ENCODE measurements at places on chromosomes 12 and 14.

DNA sequence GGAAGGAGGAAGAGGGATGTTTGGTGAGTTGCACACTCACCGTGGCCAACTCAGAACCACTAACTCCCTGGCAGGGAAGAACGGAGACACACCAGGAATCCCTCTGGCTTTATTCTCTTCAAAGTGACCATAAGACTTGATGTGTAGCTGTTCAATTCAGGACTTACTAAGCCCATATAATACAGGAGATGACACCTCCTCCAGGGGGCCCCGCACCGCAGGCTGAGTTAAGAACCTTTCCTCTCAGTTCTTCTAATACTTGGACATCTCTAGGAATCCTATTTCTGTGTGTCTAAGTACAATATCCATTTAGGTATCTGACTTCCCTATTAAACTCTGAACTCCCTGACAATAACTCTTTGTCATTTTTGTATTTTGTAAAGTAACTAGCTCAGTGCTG lies 49.5 kb downstream of the DCAF4 start:
- no peak overlapping the region for H3K27ac ChIP-seq
- no peak for DNase-seq
- no peak overlapping the region for H3K4me3 ChIP-seq

DNA sequence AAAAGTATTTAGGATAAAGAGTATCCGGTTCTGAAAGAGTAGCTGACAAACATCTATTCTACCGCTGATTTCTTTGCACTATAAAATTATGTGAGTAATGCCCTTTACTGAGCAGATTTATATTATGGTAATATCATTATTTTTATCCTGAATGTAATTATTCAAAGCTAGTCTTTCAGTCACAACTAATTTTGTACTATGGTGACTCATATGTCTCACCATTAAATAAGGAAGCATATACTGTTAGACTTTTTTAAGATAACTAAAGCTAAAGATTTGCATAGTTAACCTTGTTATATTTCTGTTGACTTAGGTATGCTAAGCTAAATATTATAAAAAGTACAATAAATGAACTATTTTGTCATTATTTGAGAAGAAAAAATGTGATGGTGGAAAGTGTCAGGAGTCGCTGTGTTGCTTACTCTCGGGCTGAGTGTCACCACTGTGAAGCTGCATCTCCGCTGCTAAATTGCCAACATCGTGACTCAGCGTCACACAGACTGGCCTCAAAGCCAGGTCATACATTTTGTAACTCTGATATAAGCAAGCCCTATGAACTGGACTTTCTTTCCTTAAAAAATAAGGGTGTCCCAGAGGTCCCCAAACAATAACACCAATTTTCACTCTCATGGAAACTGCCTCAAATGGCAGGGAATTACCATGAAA lies 69.1 kb upstream of the SSTR1 start:
- no peak overlapping the region for H3K27ac ChIP-seq
- DNase-seq: no peak
- H3K27me3 ChIP-seq: no peaks in the 10 kb centered on the region
- peaks cover 4% of the 10 kb centered on the region for H3K4me1 ChIP-seq
- H3K4me3 ChIP-seq: no peak overlapping the region

GRCh38 chr14:103279142-103280025 lies 54.7 kb upstream of the EIF5 start:
- H3K4me3 ChIP-seq: no peak overlapping the region
- H3K27me3 ChIP-seq: peaks cover 78% of the 10 kb centered on the region
- H3K36me3 ChIP-seq: no peaks in the 10 kb centered on the region
- no peak overlapping the region for H3K27ac ChIP-seq
- peaks cover 10% of the 10 kb centered on the region for H3K4me1 ChIP-seq

DNA sequence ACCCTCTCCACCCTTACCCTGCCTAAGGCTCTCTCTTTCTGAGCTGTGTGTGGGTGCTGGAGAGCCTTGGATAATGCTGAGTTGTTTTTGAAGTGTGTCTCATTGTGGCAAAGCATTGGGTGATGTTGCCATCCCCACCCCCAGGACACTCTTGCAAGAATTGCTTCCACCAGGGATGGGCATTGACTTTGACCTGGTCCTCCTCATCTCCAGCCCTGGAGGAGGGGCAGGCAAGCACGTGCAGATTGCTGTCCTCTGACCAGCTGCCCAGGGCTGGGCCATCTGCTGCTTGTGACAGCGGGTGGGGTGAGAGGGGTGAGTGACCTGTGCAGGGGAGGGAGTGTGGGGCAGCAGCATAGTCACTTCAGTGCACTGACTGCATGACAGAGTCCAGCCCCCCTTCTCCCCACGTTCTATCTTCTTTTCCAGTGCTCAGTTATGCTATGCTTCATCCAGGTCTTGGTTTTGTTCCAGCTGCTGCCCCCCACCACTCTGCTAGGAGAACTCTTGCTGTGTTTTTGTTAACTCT lies 26.2 kb downstream of the SUSD6 start:
- peaks cover 93% of the 10 kb centered on the region for H3K4me1 ChIP-seq
- peak overlapping the region; percentile 58 for H3K4me3 ChIP-seq
- peaks cover 34% of the 10 kb centered on the region for H3K36me3 ChIP-seq
- H3K27me3 ChIP-seq: no peaks in the 10 kb centered on the region
- peak overlapping the region; percentile 88 for H3K27ac ChIP-seq
- no peak for DNase-seq

- DNase-seq: no peak
- no peaks in the 10 kb centered on the region for H3K4me1 ChIP-seq
- no peak overlapping the region for H3K4me3 ChIP-seq
- H3K27ac ChIP-seq: no peak overlapping the region
Measured at GRCh38 chr12:83335748-83336147, 649.0 kb downstream of the TMTC2 start.

DNA sequence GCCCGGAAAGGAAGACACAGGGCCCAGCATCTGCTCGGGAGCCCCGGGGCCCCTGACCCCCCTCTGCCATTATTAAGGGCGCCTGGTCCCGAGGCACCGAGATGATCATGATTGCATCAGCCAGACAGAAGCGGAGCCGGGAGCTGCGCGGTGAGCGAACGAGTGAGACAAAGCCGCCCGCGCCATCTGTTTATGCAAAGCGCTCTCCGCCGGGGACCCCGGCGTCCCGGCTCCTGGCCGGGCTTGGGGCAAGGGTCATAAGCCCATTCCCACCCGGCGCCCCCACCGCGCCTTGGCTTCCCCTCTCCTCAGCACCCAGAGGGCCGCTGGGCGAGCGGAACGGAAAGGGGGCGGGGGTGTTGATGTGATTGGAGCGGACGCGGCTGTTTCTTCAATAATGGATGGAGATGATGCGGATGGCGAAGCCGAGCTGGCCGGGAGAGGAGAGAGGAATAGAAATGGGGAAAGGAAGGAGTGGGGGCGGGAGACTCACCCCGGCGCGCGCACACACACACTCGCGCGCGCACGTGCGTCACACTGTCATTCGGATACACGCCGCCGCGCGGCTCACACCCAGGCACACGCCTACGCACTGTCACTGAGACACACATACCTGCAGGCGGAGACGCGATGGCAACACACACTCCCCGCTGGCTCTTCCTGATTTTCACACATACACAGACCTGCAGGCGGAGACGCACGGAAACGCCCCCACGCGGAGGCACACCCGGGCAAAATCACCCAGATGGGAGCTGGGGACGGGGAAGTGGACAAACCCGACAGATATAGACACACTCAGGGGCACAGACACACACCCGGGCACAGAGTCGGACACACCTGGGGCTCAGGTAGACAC lies 10.7 kb downstream of the STAC3 start:
- H3K4me1 ChIP-seq: peaks cover 62% of the 10 kb centered on the region
- peak overlapping the region; percentile 86 for H3K27ac ChIP-seq
- H3K27me3 ChIP-seq: peaks cover 62% of the 10 kb centered on the region
- H3K36me3 ChIP-seq: no peaks in the 10 kb centered on the region
- DNase-seq: peak; percentile 70

- H3K4me3 ChIP-seq: peak overlapping the region; percentile 92
- peak overlapping the region; percentile 51 for H3K27ac ChIP-seq
- H3K27me3 ChIP-seq: peaks cover 2% of the 10 kb centered on the region
- no peak for DNase-seq
Measured at GRCh38 chr12:25384038-25384892, 133.5 kb upstream of the KRAS start.

- DNase-seq: no peak
- peaks cover 6% of the 10 kb centered on the region for H3K27me3 ChIP-seq
- no peaks in the 10 kb centered on the region for H3K4me1 ChIP-seq
- H3K4me3 ChIP-seq: no peak overlapping the region
- H3K27ac ChIP-seq: no peak overlapping the region
Measured at GRCh38 chr12:106063826-106064720, 74.7 kb downstream of the NUAK1 start.

- H3K27me3 ChIP-seq: no peaks in the 10 kb centered on the region
- DNase-seq: no peak
- no peak overlapping the region for H3K4me3 ChIP-seq
- peaks cover 3% of the 10 kb centered on the region for H3K4me1 ChIP-seq
- H3K36me3 ChIP-seq: peaks cover 26% of the 10 kb centered on the region
Measured at GRCh38 chr12:13062669-13063068, 18.5 kb downstream of the FAM234B start.

DNA sequence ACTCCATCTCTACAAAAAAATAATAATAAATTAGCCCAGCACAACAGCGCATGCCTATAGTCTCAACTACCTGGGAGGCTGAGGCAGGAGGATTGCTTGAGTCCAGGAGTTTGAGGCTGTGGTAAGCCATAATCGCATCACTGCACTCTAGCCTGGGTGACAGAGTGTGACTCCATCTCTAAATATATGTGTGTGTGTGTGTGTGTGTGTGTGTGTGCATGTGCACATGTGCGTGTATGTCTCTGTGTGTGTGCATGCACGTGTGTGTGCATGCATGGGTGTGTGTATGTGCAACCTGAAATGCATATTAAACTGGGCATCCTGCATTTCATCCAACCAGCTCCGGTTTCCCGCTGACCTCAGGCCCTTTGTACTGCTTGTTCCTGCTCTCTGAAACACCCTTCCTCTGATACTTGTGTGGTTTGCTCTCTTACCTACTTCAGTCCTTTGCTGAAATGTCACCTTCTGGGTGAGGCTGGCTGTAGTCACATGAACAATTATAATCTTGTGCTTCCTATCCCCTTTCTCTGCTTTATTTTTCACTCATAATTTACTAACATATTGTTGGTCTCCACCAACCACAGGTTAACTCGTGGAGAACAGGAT lies 46.9 kb downstream of the PHLDA1 start:
- H3K36me3 ChIP-seq: peaks cover 7% of the 10 kb centered on the region
- no peaks in the 10 kb centered on the region for H3K27me3 ChIP-seq
- peaks cover 69% of the 10 kb centered on the region for H3K4me1 ChIP-seq
- peak overlapping the region; percentile 67 for H3K27ac ChIP-seq
- no peak for DNase-seq

DNA sequence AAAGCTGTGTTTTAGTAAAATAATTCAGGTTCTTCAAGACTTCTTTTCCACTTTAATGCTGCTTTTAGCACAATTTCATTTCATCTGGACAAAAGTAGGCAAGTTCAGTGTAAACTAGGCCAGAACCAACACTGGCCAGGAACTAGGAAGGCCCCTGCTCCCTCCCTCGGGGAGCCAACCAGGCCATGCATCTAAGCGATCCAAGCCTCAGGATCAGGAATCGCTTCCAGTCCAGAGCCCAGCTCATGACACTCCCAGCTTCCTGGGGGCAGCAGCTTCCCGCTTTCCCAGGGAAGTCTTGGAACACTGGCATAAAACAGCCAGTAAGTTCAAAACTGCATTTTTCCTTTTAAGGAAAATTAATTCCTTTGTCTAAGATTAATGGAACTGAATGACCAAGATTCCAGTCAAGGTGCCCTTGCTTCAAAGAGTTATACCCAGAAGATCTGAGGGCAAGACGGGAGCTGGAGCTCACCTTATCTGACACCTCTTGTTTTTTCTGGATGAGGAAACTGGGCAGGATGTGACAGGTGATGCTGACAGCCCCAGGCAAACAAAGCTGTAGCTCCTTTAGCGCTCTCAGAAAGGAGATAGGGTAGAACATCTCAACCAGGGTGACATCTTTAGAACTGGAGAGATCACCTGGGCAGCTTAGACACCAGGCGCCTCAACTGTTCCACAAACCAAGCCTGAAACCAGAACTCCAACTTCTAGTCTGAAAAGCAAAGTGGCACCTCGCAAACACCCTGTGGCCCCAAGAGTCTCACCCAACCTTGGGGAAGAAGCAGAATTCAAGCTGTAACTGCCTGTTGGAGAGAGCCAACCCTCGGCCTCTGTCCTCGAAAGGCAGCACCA lies 61.4 kb upstream of the PNMA1 start:
- no peaks in the 10 kb centered on the region for H3K27me3 ChIP-seq
- peaks cover 79% of the 10 kb centered on the region for H3K4me1 ChIP-seq
- H3K4me3 ChIP-seq: no peak overlapping the region
- no peak for DNase-seq
- peak overlapping the region; percentile 66 for H3K27ac ChIP-seq

GRCh38 chr12:26874501-26875296 lies 41.7 kb upstream of the ITPR2 start:
- H3K36me3 ChIP-seq: no peaks in the 10 kb centered on the region
- peaks cover 7% of the 10 kb centered on the region for H3K27me3 ChIP-seq
- H3K4me3 ChIP-seq: no peak overlapping the region
- no peak for DNase-seq
- peaks cover 12% of the 10 kb centered on the region for H3K4me1 ChIP-seq
- H3K27ac ChIP-seq: no peak overlapping the region

DNA sequence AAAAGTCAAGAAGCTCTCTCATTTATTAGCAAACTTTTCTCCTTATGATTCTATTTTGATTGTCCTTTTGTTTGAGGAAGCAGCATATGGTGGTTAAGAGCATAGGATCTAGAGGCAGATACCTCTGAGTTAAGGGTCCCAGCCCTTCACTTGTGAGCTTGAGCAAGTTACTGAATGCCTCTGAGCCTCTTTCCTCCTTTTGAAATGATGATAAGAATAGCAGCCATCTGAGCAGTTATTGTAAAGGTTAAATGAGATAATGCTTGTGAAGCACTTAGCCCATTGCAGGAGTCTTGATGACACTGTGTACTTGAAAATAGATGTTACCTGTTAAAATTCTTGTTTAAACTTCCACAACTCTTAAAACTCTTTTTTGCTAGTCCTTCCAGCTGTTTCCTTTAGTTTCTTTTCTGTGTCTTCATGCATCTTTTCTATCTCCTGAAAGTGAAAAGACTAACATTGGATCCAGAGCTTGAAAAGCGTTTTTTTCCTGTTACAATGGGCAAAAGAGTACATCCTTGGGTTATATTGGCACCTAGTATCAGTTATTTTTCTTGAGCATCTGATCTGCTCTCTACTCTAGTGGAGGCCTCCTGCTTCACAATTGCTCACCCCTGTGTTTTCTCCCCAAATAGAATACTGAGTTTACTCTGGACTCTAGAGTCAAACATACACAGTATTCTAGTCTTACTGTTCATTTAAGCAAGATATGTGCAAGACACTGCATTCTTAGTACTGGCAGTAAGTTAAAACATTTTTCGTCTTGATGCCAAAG lies 3.1 kb downstream of the HIF1A start:
- H3K27ac ChIP-seq: peak overlapping the region; percentile 95
- DNase-seq: no peak
- H3K27me3 ChIP-seq: peaks cover 3% of the 10 kb centered on the region
- H3K4me1 ChIP-seq: peaks cover 64% of the 10 kb centered on the region
- peak overlapping the region; percentile 99 for H3K4me3 ChIP-seq

DNA sequence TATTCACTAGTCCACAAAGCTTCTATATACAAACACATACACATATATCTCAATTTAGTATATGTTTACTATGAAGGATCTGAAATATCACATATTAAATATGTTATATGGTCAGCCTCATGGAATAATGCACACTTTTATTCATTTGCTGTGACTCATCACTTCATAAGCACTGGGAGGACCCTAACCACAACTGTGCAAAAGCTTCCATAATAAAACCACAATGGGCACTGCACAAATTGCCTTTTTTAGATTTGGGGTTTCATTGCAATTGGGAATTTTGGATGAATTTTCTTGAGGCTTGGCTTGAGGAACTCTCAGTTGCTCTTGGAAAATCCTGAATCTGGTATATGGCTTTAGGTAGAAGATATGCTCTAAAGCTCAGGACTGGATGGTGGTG lies 399.4 kb downstream of the C12orf75 start:
- DNase-seq: no peak
- H3K4me3 ChIP-seq: no peak overlapping the region
- peaks cover 2% of the 10 kb centered on the region for H3K27me3 ChIP-seq
